ENCODE measurements at places on chromosomes 4 and X.

- no peak for DNase-seq
Measured at GRCh38 chr4:188177997-188178675, 38.9 kb downstream of the TRIML1 start.

DNA sequence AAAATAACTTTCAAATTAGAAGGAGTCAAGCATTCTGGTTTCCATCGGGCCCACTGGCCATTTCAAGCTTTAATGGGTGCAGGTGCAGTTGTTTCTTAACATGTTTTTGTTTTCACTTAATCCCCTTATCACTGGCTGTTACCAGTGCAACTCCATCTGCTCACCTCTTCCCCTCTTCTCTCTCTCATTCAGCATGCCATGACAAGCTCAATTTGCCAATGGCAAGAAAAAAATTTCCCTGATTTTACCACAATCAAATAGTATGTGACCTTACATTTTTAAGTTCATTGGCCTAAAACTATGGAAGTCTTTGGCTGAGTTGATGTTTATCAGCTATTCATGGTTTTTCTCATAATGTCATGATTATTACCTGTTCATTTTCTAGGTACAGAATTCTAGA, 299.1 kb upstream of the BMP3 start:
- DNase-seq = no peak

DNA sequence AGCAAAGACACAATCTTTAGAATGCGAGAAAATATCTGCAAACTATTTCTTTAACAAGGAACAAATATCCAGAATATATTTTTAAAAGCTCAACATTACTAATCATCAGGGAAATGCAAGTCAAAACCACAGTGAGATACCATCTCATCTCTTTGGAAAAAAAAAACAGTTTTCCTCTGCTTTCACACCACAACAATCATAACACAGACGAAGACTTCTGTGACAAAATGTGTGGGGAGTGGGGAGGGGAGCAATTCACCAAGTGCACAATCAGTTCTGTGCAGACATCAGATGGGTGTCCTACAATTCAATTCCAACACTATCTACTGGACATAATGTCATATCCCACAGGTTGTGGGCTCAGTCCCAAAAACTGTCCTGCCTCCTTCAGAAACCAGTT, 293.2 kb upstream of the SLC7A11 start:
- no peak for DNase-seq

DNA sequence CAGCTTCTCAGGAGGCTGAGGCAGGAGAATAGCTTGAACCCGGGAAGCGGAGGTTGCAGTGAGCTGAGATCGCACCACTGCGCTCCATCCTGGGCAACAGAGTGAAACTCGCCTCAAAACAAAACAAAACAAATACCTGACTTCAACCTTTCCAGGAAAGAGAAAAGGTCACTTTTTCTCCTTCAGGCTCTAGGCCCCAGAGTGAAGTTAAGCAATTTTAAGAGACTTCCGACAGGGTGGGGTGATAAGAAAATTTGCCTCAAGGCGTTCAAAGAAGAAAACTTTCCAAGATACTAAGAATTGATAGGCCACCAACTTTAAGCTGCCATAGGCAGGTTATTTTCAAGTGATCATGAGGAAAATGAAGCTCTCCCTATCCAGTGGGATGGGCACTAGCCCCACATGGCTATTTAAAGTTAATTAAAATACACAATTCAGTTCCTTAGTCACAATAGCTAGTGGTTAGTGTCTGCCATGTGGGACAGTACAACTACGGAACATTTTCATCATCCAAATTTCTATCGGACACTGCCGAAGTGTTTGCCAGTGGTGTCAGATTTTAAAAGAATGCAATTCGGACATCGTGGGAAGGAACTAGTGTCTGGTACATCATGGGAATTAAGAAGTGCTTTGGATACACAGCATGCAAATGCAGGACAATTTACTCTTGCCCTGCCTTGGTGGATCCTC, 33.0 kb downstream of the SMS start:
- no peak for DNase-seq

DNA sequence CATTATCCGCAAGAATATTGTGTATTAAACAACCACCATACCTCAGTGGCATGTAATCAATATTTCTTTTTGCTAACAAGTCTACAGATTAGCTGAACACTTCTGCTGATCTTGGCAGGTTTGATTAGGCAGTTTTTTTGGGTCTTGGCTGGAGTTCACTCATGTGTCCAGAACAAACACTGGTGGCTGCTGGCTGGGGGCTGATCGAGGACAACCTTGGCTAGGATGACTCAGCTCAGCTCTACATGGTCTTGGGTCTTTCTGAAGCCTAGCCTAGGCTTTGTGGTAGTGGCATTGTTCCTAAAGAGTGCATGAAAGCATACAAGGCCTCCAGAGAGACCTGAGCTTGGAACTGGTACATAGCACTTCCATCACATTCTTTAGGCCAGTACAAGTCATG, 41.1 kb downstream of the PPEF1 start:
- no peak for DNase-seq

DNA sequence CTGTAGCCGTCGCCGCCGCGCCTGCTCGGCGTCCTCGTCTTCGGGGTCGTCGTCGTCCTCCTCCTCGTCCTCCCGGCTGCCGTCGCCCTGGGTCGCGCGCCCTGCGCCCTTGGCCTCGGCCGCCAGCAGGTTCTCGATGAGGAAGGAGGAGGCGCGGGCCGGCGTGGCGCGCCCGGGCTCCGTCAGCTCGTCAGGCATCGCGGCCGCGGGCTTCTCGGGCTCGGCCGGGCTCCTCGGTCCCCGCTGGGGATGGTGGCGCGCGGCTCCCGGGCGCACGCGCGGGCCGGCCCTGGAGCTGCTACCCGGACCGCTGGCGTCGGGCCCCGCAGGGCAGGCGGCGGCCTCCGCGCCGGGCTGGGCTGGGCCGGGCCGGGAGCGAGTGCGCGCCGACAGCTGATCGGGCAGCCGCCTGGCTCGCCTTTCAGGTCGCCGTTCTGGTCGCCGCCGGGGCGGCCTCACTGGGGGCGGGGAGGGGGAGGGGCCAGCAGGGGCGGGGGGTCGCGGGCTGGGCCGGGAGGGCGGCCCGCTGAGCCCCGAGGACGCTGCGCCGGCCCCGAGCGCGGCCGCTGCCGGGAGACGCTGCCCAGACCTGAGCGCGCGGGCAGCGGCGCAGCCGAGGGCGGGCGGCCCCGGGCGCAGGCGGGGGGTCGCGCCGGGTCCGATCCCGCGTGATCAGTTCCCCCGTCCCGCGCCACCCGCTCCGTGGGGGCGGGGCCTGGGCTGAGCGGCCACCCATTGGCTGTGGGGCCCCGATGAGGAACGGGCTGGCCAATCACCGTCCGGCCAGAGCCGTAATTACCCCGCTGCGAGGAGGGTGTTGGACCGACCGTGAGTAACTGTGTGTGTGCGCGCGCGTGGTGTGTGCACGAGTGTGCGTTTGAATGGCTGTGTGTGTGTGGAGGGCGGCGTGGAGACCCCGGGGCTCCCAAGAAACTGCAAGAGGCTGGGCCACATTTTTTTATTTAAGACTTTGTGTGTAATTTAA, at the start of gene HMX1:
Gene HMX1, minus strand, starts transcription at position 423 of the 985 bp plus-strand sequence. Its CDS starts 225 bp downstream, at position 198.
- DNase-seq = no peak

- DNase-seq = no peak
Measured at GRCh38 chr4:114729068-114729738, 130.6 kb downstream of the UGT8 start.

- no peak for DNase-seq
Measured at GRCh38 chrX:68428431-68428830, 4.9 kb downstream of the OPHN1 start.

DNA sequence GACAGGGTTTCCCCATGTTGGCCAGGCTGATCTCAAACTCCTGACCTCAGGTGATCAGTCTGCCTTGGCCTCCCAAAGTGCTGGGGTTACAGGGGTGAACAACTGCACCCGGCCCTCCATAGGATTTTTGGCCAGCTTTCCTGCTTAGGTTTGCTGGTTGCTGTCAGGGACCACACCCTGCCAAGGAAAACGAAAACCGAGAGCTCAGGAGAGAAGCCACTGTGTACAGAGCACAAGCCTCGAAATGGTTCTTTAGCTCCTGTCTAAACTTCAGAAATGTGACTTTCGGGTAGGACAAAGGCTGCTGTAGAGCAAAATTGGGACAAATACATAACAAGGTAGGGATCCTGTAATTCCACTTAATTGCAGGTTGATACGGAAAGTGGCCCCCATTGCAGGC, 146.3 kb upstream of the ATP6AP2 start:
- no peak for DNase-seq

DNA sequence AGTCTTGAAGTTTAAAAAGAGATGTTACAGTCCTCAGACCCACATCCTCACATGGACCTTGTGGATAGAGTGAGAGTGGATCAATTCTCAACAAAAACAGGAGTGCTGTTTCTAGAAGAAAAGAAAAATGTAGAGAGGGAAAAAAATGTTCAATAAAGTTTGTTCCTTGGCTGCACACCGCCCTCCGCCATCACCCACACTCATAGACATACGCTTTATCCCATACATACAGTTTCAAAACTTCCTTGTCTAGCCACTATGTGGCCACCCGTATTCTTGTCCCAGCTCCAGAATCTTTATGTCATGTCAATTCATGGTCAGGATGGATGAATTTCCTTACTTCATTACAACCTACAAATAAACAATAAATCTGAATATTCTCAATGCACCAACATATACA, 23.5 kb upstream of the ELF2 start:
- no peak for DNase-seq

DNA sequence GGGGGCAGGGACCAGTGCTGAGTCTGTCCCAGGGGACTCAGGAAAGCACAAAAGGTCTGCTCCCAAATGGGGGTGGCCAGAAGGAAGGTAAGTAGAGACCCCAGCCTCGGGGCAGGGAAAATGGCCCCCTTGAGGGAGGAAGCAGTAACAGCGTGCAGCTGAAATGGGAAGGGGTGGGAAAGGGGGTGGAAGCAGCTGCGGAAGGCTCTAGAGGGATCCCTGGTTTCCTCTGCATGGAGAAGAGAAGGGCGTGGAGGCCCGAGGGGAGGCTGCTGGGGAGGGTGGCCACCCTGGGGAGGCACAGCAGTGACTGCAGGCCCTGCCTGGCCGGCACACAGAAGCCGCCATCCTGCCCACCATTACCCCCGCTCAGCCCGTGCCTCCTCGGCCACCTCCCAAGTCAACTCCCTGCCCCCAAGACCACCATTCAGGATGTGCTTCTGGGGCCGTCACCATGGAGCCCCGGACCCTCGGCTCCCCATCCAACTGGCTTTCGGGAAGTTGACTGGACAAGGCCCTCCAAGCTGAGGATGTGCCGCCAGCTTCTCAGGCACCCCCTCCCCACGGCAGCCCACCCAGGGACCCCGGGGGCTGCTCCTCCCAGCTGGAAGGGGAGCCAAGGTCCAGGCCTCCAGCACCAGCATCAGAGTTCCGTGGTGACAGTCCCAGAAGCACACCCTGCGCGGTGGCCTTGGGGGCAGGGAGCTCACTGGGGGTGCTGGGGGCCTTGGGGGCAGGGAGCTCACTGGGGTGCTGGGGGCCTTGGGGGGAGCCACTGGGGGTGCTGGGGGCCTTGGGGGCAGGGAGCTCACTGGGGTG, 23.6 kb downstream of the CFAP99 start:
- no peak for DNase-seq

- no peak for DNase-seq
Measured at GRCh38 chr4:16248605-16249004, 22.3 kb upstream of the TAPT1 start.

DNA sequence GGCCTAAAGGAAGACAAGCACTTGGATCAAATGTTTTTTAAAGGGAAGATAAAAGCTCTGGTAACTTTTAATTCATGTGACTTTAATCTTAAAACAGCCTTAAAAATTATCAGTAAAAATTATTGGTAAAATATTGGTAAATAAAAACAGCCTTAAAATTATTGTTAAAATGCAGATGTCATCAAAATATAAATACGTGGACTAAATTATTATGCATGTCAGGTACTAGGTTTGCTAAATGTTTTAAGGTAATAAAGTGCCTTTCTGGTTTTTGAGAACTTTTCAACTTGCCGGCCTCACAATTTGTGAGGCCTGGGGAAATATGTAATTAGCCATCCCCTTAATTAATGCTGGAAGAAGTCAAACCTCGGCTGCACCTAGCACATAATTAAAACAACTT, 147.7 kb downstream of the PRR32 start:
- no peak for DNase-seq

DNA sequence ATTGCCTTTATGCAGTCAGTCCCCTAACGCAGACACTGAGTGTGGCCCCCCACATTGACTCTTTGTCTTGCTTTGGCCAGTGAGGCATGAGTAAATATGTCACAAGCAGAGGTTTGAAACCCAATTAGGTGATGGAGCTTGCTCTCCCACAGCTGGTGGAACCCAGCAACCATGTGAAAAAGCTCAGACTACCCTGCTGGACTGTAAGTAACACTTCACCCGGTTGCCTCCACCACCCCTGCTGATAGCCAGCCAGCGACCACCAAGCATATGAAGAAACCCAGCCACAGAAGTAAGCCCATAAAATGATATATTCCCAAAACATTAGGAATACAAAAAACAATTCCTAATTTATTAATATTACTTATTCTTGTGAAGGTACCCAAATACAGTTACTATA, 21.6 kb upstream of the PDCL2 start:
- no peak for DNase-seq

- DNase-seq = no peak
Measured at GRCh38 chr4:20829617-20830357, 129.5 kb downstream of the PACRGL start.

GRCh38 chrX:17788439-17788838, 51.1 kb downstream of the SCML1 start:
- no peak for DNase-seq

- no peak for DNase-seq
Measured at GRCh38 chr4:30536231-30536630, 183.9 kb upstream of the PCDH7 start.

- no peak for DNase-seq
Measured at GRCh38 chr4:66943112-66943511, 602.2 kb downstream of the CENPC start.

GRCh38 chrX:16678689-16679088, 28.7 kb downstream of the S100G start:
- DNase-seq = no peak

DNA sequence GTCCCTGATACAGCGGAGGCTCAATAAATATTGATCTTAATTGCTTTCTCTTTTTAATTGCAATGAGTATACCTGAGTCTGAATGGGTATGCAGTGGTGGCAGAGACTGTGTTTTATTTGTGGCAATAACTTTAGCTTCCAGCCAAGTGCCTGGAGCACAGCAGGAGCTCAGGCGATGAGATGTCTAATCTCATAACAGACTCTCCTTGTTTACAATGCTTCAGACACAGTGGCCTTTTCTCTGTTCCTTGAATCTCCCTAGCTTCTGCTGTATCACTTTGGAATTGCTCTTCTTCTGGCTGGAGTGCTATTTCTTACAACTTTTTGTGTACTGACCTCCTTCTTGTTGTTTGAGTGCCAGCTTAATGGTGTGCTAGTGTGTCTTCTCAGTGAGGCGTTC, 91.5 kb upstream of the UNC5C start:
- no peak for DNase-seq

- DNase-seq = no peak
Measured at GRCh38 chr4:1137063-1137776, 23.9 kb upstream of the RNF212 start.

GRCh38 chr4:107388736-107389274, 331.2 kb downstream of the PAPSS1 start:
- no peak for DNase-seq

DNA sequence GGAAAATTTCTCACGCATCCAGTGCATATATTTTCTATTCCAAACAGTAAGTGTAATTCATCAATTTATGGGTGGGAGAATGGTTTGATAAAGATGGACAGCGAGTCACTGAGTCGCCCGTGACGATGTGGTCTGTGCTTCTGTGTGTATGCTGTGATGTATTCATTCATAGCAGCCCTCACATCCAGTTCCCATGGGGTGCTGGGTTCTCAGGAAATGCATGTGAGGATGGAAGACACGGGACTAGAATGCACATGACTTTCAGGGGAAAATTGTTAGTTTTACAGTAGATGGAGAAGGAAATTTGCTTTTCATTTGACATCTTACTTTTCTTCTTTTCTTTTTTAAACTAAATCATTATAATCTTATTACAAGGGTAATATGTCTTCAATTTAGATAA, 152.9 kb downstream of the STOX2 start:
- no peak for DNase-seq
